ENCODE measurements at places on chromosomes 5 and 9. TPM values are rescaled to one million over a fixed set of nuclear protein-coding genes. Genes with fewer than 3 reads are reported as not detected.

- DNase-seq, result no peak
Measured at GRCh38 chr5:126755593-126755992, 21.3 kb upstream of the LMNB1 start.

DNA sequence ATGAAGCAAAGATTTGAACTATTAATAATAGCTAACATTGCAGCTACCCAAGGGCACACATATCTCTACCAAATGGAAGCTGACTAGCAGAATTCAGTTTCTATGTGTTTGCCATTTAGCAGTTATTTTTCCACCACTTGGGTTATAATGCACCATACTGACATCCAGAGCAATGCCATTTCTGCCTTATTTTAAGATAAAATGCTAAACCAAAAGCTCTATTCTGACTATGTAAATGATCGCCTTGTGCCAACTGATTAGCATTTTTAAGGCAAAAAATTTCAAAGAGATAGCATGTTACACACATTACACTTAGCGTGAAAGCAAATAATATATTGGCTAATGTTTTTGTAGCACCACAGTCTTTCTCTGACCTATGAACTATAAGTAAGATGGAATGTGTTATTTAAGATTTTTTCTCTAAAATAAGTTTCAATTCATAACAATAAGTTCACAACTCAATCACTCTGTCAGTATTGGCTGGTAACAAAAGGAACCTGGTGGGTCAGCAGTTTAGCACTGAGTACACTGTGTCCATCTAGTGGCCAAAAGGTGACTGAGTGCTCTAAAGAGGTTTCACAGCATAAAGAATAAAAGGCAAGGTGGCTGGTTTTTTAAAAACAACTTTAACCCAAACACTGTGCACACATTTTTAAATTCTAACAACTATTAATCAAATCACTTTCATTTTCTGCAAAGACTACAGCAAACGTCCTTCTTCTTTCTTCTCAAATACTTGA, 443.5 kb downstream of the PDE4D start:
- DNase-seq, result no peak

GRCh38 chr9:96317335-96317980, 15.5 kb upstream of the HSD17B3 start:
- DNase-seq, result no peak

GRCh38 chr9:124372038-124372437, 43.2 kb downstream of the PSMB7 start:
- no peak for DNase-seq

DNA sequence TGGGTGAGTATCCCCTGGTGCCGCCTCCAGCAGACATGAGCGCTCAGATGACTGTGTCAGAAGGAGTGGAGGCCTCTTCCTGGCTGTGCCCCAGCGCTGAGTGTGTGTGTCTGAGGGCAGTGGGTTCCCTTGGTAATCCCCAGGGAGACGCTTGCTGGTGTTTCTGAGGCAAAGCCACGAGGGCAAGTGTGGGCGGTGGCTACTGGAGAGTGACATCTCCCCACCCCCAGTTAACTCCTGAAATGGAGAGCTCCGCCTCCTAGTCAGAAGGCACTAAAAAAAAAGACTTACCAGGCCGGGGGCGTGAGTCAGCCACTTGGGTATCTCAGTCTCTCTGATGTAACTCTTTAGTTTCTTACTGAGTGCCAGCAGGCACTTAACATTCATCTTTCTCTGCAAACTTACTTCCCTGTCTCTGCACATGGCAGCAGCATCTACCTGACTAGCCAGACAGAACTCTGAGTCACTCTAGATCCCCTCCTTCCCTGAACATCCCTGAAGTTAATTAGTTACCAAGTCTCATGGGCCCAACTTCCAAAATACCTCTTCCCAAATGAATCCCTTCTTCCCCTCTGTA, 19.3 kb downstream of the ORM2 start:
- DNase-seq, result peak; percentile 96

- no peak for DNase-seq
Measured at GRCh38 chr5:98458004-98458403, 315.5 kb upstream of the RGMB start.

- DNase-seq, result peak; percentile 50
Measured at GRCh38 chr9:4106081-4106759, 193.6 kb downstream of the GLIS3 start.

GRCh38 chr9:122218071-122218934, 10.5 kb downstream of the LHX6 start:
- DNase-seq, result no peak

- peak; percentile 39 for DNase-seq
Measured at GRCh38 chr9:14007190-14007769, 306.7 kb downstream of the NFIB start.

- DNase-seq, result no peak
Measured at GRCh38 chr5:142726188-142726731, 40.4 kb upstream of the FGF1 start.

- no peak for DNase-seq
Measured at GRCh38 chr5:132396589-132397031, 27.1 kb downstream of the SLC22A5 start.

DNA sequence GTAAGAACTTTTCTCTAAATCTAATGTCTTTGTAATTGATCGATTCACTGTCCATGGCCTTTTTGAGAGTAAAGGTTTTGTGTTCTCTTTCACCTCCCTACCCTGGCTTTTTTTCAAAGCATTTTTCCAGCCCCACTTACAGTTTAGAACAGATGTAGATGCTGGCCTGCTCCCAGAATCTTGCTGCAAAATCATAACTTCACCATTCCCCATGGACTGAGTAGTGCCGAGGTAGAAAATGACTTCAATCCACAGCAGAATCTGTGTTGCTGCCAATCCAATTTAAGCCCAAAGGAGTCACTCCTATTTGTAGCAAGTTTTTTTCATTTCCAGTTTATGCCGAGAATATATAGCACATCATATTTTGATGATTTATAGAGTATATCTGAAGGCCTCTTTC, 46.5 kb upstream of the CEMIP2 start:
- DNase-seq, result no peak

DNA sequence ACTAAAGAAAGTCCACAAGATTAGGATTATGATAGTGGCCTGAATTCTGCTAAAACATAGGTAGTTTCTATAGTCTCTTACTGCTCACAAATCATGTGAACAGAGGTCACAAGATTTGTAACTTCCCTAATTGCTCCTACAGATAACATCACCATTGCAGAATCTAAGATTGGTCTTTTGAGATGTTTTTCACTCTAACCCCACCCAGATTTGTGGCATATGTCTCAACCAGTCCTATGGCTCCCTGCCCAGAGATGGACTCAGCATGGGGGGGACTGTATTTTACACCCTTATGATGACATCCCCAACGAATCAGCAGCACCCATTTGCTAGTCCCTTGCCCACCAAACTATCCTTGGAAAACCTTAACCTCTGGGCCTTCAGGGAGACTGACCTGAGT, 1046.2 kb downstream of the CDH12 start:
- DNase-seq, result no peak

GRCh38 chr5:179168664-179169063, 108.5 kb downstream of the ZNF354C start:
- no peak for DNase-seq

DNA sequence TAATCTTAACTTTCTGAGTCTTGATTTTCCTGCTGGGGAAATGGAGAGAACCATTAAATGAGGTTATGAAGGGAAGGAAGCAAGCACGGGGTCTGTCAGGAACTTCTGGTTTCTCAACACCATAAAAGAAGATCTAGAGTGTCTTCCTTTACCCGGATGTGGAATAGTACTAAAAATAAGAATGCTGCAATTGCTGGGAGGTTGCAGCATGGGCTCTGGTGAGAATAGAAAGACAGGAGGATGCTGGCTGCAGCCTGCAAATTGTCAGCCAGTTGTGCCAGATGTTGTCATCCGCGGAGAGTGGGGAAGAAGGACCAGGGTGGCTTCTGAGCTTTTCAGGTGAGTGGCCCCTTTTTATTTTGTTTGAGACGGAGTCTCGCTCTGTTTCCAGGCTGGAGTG, 69.3 kb upstream of the STC2 start:
- DNase-seq, result no peak

DNA sequence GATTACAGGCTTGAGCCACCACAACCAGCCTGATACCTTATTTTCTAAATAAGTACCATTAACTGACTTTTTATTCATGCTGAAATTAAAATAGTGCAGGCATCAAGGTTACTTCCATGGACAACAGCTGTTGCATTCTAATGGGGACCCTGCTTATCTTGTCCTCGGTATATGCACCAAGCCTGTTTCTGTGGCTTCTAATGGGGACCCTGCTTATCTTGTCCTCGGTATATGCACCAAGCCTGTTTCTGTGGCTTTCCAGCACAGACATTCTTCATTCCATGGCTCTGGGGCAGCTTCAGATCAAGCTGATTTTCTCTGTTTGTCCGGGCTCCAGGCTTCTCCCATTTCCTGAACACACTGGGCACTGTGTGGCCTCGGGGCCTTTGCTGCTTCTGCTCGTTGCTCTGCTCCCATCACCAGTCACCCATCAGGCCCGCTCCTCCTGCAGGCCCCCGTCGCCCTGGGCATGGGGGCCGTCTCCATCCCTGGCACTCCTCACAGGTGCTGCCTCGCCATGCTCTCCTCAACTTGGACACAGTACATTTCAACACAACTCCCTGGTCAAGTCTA, 30.7 kb downstream of the ZNF354A start:
- DNase-seq, result no peak

GRCh38 chr5:171155621-171156020, 153.4 kb upstream of the TLX3 start:
- DNase-seq, result no peak

GRCh38 chr9:110152704-110153374, 55.1 kb downstream of the C9orf152 start:
- no peak for DNase-seq

- DNase-seq, result no peak
Measured at GRCh38 chr5:151248651-151249050, 4.3 kb upstream of the GM2A start.

- no peak for DNase-seq
Measured at GRCh38 chr9:75418518-75418917, 330.2 kb downstream of the OSTF1 start.

DNA sequence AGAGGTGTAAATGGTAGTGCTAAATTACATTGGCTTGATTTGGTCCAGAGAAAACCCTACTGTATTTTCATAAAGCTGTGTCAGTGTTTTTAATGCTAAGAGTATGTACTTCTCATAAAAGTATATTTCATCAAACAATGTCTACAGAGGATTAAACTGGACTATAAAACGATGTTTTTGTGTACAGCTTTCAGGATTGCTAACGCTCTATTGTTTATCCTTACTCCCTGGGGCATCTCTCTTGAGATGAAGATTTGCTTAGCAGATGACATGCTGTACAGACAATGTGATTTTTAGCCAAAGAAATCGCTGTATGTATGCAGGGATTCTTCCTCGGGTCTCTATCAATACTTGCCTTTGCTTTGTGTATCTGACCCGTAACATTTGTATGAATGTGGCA, 216.0 kb downstream of the FBXL7 start:
- DNase-seq, result no peak

- no peak for DNase-seq
Measured at GRCh38 chr9:99138424-99139284, 33.7 kb downstream of the TGFBR1 start.

DNA sequence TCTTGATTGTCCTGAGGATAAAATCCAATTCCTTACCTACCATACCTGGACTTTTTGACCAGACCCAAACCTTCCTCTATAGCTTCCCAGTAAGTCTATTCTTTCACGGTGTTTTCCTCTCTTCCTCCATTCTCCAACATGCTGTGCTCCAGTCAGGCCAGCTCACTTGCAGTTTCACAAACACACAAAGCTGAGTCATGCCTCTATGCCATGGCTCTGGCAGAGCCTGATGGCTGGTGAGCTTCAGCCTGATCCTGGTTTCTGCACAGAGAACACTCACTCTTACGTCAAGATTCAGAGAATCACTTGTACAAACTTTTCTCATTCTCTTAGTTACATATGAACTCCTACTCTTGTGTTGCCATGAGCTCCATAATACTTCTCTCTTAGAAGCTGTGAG, 27.7 kb upstream of the PAX5 start:
- DNase-seq, result no peak

DNA sequence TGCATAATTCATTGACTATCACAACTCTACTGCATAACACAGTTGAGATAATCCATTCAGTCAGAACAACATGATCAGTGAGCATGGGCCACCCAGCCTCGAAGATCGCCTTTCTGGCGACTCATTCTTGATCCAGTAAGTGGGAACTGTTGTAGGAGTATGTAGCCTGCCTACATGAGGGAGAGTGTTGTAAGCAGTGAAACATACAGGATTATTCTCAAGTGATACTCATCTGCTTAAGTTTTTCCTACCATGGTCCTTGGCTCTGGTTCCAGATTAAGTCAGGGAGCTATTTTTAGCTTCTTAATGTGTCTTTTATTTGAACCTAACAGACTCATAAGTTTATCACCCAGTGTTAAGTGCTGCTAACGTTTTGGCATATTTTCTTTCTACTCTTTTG, 44.0 kb downstream of the TNPO1 start:
- no peak for DNase-seq

GRCh38 chr9:94443032-94443722, 111.7 kb upstream of the PCAT7 start:
- no peak for DNase-seq

DNA sequence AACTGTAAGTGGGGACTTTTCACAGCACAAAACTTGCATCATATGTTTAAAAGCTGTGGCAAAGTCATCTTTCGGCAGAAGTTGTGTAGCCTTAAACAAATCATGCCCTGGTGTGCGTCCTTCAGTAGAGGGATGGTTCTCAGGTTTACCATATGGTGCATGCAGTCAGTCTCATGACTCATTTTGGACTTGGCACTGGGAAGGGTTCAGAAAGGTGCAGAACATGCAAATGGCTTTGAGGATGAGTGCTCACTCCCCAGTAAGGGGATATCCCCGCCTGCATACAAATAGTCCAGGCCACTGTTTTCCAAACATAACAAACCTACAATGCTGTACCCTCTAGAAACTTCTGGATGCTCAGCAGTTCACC, 260.3 kb downstream of the NDUFS4 start:
- no peak for DNase-seq

GRCh38 chr9:33721674-33722358, 73.5 kb upstream of the PRSS3 start:
- DNase-seq, result peak; percentile 85

GRCh38 chr5:159091596-159092331, 8.0 kb downstream of the EBF1 start:
- no peak for DNase-seq

- DNase-seq, result no peak
Measured at GRCh38 chr5:67156976-67157583, 39.5 kb downstream of the CD180 start.

ARSI gene
- 6.3 TPM for total RNA-seq

MOB3B gene
- 10.2 TPM for total RNA-seq

CKMT2 gene
- total RNA-seq, result 2.7 TPM

FBN2 gene
- 0.30 TPM for total RNA-seq

HAVCR2 gene
- 15.2 TPM for total RNA-seq

PALM2AKAP2 gene
- 5.2 TPM for total RNA-seq

C9orf57 gene
- not detected for total RNA-seq

TMEM174 gene
- total RNA-seq, result not detected

ENC1 gene
- total RNA-seq, result 34.1 TPM

CCDC152 gene
- 0.74 TPM for total RNA-seq

HBEGF gene
- 38.7 TPM for total RNA-seq

HRCT1 gene
- total RNA-seq, result 19.1 TPM

CXCL14 gene
- not detected for total RNA-seq

Measured in upper lobe of left lung (tissue), 6 donors.